ENCODE measurements at places on chromosomes 4 and X.

DNA sequence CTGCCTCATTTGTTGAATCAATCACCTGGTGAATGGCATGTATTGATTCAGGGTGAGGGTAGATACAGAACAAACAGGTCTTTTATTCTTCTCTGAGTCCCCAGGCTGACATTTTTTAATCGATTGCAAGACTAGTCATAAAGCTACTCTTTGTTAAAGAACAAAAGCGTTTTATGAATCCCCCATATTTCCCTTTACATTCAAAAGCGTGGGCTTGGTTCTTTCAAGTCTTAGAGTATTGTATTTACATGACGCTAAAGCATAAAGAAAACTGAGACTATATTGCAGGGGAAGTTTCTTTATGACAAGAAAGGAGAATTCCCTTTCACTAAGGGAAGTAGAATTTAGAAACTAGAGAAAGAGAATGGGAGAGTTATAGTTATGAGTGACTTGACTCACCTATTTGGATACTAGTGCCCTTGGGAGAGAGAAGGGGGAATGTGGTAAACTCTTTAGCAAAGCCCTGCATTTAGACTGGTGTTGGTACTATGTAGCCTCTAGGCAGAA, 69.3 kb upstream of the PDE5A start:
- no peak for DNase-seq

- no peak for DNase-seq
These were observed 58.0 kb upstream of the XIAP start for GRCh38 chrX:123801901-123802300.

DNA sequence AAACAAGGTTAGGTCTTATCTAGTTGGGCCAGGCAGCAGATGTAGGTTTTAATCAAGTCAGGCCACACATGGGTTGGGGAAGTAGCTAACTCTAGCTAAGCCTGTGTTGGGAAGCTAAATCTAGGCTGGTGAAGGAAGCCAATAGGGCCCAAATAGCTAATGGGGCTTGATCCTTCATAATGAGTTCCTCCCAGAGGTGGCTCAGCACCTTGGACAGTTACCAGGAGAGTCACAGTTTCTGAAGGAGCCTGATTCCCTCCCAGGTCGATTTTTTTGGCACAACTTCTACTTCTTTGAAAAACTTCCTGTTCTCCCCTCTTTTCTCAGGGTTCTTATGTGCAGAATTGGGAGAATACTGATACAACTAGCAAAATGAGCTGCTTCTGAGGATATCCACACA, 242.5 kb upstream of the PRPS2 start:
- DNase-seq = peak; percentile 18

- DNase-seq = peak; percentile 50
These were observed 371.0 kb downstream of the BCOR start for GRCh38 chrX:39726771-39727170.

DNA sequence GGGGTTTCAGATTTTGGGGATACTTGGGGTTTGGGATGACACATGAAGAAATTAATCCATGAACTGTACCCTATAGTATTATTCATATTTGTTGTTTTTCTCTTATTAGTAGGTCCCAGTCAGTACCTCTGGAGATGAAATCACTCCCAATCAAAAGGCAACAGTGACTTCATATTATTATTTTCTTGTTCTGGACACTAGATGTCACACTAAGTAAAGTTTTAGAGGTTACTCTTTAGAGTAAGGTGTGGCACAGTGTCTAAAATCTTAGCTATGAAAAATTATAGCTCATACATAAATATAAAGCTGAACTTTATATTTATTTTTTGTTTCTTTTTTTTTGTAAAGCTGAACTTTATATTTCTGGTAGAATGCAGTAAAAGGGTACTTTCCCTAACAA, 35.1 kb downstream of the FAM114A1 start:
- peak; percentile 40 for DNase-seq

DNA sequence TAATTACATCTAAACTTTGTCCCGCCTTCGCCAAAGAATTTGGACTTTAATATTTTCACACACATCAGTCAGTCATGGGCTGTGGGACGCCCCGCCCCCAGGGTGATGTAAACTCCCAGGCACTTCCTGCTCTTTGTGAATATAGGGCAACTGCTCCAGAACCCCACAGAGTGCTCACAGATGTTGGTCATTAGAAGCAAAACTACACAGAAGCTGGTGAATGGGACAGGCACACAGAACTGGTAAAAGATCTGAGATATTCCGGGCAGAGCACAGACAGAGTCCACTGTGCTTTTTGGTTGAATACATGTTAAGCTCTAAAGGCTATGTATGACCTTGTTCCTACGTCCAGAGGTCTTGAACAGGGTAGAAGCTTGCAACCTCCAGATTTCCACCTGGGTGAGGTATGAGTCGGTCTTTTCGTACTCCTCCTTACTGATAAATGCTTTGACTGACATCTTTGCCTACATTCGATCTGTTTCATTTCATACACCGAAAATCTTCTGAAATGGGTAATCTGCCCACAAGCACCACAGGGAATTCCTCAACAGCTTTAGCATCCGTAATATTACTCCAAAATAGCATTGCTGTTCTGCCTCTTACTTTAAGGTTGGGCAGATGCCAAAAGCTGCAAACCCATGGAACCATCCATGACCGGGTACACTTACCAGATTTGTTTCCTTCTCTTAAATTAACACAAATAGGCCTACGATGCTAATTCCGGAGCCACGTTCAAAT, 144.6 kb downstream of the AMELX start:
- DNase-seq = peak; percentile 81

DNA sequence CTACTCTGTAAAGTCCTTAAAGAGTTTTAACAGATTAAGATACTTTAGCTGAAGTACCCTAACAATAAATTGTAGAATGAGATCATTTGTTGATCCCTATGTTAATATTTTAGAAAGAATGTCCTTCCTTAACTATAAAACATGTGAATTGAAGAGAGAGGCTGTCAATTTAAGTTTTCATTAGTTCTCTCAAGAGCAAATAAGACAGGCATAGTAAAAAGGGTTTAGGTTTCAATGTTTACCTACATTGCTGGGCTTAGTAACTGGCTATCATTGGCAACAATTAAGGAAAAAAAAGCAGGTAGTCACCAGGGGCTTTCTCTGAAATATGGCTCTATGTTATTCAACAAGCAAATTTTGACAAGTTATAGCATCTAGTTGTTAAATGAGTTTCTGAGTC, 91.5 kb downstream of the ATRX start:
- DNase-seq = no peak

- peak; percentile 59 for DNase-seq
These were observed 313.4 kb downstream of the TENM3 start for GRCh38 chr4:182556580-182556979.

DNA sequence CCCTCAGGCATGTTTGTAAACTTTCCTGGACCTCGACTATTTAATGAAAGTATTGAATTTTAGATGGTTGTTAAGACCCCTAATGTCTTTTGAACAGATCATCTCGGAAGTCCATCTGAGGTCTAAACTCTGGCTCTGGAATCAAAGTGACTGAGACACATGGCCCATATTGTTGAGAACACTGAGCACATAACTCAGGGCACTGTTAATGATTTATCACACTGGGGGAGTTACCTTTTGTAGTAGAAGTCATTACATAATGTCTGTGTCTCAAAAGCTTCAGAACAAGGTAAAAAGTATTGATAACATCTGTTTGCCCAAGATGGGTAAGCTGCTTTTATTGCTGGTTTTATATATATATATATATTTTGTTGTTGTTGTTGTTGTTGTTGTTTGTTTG, 103.4 kb upstream of the HS3ST1 start:
- DNase-seq = no peak

DNA sequence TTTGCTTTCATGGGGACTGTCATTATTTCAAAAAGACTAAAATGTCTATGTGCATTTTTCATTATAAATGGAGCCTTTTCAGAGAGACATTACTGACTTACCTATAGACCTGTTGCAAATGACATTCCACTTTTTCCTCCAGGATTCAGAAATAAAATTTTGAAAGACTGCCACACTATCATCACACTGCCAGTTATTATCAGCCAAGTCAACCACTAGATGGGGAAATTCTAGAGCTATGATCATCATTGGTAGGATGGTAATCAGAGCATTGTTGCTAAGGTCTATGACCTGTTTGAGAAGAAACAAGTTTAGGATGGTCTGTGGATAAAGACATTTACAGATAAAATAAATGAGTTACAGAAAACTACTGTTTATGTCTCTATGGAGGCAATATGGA, 22.5 kb downstream of the LRRC66 start:
- no peak for DNase-seq

GRCh38 chrX:102712981-102713625, 855 bp downstream of the GPRASP2 start:
- DNase-seq = peak; percentile 50

GRCh38 chr4:146124023-146124680, 51.4 kb upstream of the LSM6 start:
- DNase-seq = no peak

- peak; percentile 76 for DNase-seq
These were observed 2.1 kb downstream of the UCHL1 start for GRCh38 chr4:41258783-41259182.

- DNase-seq = no peak
These were observed 16.8 kb downstream of the SPARCL1 start for GRCh38 chr4:87512400-87512799.

- DNase-seq = no peak
These were observed 22.8 kb downstream of the RAB28 start for GRCh38 chr4:13461191-13461905.

DNA sequence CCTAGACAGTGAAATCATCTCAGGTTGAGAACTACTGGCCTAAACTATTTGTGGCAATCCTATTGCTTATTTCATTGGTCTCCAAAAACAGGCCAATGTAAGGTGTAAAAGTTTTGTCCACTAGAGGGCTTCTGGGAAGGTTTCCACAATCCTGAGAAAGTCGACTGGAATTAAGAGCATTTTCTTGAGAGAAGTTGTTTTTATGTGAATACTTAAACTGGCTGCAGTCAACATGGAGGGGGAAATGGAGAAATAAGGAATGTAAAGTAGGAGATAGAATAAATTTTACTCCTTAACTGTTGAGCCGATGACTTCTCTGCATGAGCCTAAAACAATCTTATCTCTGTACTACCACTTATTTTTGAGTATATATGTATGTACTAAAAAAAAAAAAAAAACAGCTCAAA, 11.0 kb upstream of the EIF4E start:
- peak; percentile 79 for DNase-seq

DNA sequence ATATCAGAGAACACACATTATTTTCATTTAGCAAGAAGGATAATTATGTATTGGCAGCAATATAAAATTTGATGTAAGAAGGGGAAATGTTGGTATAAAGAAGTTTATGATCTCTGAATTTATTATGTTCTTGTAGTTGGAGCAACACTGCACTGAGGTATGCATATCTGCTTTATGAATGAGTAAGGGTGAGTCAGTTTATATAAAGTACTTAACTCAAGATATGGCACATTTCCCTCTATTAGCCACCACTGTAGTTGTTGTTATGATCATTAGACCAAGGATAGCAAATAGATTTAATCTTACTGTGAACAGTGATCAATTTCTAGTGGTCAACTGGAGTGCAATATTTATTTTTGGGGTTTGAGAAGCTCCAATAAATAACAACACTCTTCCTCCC, 66.6 kb downstream of the SNX25 start:
- peak; percentile 47 for DNase-seq

DNA sequence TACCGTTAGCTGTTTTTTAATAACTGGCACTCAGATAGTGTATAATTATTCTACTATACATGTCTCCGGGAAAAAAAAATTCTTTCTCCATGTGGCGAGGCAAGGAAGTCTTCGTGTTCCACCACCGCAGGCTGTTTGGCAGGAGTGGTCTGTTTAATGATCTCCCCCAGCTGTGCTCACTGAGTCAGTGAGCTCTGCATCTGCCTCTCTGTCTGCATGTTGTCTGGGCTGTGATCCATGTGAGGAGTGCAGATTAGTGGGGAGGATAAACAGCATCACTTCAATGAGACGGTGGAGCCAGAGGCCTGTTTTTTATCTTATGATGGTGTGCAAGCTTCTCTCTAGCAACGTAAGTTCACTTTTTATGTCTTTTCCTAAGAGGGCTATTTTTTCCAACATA, 69.8 kb downstream of the RPS3A start:
- DNase-seq = peak; percentile 97

DNA sequence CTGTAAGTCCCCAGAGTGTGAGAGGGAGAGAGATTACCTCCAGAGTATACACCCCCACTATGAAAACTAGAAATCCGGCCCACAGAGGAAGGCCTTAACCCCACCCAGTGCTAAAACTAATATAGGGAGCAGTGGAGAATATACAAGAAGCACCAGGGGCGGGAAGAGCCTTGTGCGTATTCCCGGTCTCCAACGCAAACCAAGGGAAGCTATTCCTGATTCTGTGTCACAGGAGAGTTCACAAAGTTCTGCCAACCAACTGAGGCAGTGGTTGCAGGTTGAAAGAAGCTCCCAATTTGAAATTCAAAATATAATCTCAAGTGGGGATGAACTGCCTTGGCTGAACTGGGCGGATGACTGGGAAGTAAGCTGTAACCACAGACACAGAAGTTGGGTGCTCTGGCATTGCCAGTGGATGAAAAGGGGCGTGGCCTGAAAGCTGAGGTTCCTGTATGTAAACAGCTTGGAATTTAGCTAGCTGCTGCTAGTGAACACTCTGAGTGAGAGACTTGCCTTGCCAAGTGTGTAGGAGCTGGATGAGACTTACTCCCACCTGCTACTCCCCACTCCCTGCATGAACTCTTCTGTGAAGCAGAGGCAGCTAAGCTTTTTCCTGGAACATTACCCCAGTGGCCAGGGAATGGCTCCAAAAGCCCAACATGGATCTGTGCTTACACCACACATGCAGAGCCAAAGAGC, 32.7 kb downstream of the ELF2 start:
- DNase-seq = peak; percentile 75

- no peak for DNase-seq
These were observed 234.4 kb upstream of the GPC4 start for GRCh38 chrX:133649651-133650050.

DNA sequence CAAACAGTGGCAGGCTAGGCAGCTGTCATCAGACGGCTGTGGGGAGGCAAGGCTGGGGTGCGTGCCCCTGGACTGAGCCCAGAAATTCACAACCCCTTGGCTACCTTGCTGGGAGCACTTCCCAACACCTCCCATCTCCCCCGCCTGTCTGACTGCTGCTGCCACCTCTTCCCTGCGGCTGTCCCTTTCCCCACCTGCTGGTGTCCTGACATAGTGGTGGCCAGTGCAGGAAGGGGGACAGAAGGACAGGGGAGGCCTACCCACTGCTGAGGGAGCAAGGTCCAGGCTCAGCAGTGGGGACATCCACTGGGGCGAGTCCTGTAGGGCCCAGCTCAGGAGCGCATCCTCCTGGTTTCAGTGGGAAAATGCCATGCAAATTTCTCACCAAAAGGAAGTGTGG, 3.4 kb downstream of the ABCD1 start:
- no peak for DNase-seq
